T follicular helper cell (primary cell): ENCODE measurements at places on chromosomes 4 and X.

DNA sequence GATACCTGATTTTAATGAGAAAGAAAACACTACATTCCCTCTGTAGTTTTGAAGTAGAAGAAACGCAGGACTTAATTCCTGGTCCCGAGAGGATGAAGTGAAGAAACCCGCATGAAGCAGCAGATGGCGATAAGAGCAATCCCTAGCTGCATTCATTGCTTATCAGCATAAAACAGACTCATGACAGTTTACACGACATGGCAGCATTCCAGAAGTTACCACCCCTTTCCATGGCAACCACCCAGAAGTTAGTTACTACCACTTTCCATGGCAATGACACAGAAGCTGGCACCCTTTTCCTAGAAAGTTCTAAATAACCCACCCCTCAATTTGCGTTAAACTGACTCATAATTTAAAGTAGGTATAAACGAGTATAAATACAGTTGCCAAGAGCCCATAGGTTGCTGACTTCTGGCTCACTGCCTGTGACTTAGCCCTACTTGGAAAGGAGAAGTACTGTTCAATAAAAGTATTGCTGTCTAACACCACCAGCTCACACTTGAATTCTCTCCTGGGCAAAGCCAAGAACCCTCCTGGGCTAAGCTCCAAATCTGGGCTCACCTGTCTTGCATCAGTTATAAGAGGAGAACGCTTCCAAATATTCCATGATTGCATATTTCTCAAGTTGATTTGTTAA, 5.5 kb upstream of the XAGE2 start:
- no peak for DNase-seq

DNA sequence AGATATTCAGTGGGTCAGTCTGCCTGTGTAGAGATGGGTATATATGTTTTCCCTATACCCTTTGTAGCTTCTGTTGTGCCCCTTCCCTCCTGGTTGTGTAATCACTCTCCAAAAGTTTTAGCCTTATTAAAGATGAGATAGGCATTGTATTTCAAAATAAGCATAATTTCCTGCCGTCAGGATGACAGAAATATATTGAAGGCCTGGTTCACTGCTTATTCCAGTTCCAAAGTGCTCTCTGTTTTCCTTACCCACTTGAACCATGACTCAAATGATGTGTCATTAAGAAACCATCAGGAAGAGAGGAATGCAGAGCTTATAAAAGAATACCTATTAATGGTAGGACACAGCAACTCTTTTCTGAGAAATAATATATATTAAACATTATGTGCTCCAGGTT, 178.5 kb downstream of the GABRB1 start:
- DNase-seq = no peak

DNA sequence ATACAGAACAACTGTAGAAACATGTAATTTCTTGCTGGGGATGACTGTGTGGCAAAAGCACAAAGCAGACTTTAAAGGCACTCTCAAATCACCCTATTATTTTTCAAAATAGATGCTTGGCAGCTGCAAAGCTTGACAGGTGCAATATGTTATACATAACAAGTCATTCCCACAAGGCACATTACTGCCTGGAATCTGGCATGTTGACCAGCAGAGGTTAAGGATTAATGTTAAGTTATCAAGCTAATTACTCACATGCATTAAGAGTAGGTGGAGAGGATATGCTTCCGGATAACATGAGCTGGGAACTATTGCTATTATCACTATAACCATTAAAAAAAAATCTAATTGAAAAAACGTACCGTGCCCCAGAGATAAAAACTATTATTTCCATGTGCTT, 17.8 kb downstream of the ANOS1 start:
- DNase-seq = no peak

GRCh38 chr4:159010563-159011260, 92.2 kb upstream of the RAPGEF2 start:
- no peak for DNase-seq

GRCh38 chr4:183107891-183108459, 8.9 kb downstream of the WWC2 start:
- DNase-seq = no peak

DNA sequence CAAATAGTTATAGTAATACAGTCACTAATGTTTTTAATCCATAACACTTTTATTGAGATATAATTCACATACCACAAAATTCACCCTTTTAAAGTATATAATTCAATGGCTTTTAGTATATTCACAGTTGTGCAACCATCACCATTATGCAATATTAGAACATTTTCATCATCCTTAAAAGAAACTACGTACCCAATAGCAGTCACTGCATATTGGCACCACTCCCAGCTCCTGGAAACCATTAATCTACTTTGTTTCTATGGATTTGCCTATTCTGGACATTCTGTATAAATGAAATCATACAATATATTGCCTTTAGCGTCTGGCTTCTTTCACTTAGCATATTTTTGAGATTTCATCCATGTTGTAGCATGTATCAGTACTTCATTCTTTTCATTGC, 99.3 kb downstream of the AMMECR1 start:
- no peak for DNase-seq

GRCh38 chr4:40185830-40186664, 10.8 kb upstream of the RHOH start:
- DNase-seq = no peak

GRCh38 chrX:67612231-67612630, 68.4 kb downstream of the AR start:
- DNase-seq = no peak

DNA sequence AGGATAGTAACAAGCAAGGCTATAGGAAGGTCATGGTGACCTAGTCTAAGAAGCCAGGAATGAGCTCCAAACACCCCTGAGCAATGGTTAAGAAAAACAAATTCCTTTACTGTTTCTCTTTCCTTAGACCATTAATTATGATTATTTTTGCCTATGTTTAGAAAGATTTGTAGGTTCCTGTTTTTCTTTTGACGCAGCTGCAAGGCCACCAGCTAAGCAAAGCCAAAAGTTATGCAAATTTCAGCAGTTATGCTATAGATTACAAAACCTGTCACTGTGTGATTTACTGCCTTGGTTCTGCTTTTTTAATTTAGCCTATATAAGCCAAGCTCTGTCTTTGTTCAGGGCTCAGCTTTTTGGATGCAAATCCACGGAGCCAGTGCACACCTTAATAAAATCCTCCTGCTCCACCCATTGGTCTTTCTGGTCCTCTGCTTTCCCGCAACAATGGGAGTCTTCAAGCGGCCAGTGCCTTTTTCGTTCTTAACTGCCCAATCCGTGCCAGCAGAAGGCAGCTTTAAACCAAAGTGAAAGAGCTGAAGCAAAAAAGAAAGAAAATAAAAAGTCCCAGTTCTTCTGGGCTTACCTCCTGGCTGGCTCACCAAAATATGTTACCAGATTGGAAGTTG, 1.4 kb upstream of the CEP135 start:
- no peak for DNase-seq

DNA sequence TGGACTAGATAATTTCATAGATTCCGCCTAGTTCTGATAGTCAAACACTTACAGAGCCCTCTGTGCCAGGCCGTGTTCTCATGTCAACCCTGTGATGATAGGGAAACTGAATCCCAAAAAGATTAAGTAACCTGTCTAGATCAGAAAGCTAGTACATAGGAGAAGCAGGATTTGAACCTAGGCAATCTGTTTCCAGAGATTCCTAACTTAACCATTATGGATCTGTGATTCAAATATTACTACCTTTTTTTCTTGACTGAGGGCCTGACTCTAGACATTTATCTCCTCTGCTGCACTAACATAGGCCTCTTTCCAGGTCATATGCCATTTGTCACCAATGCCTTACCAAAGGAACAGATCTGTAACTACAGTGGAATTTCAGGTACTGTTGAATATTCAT, 1.5 kb downstream of the ALAS2 start:
- no peak for DNase-seq

DNA sequence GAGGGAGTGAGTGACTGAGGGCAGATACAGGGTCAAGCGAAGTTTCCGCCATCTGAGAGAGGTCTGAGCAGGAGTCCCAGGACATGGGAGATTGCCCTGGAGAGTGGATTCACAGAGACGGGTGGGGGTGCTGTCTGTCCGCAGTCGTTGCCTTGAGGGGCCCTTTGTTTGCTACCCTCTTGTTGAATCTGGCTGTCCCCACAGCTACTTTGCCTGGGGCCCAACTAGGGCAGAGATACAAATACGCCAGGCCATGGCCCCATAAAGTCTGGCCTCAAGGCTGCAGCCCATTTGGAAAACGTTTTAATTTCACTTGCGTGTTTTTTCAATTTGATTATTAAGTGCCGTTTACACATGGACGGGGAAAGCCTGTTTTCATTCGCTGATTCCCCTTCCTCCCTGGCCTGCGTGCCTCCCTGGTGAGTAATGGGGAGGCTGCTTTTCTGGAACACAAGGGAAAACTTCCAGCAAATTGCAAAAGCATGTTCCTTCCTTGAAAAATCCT, 134.4 kb downstream of the SMIM20 start:
- no peak for DNase-seq
